ENCODE measurements at places on chromosomes 2 and 18.
A peak's percentile ranks its signal among the peaks of the same experiment; 100 is the strongest.

- peak; percentile 87 for DNase-seq
These were observed 5.8 kb downstream of the DLX2 start for GRCh38 chr2:172096626-172097547.

GRCh38 chr2:19119326-19120001 lies 239.0 kb downstream of the OSR1 start:
- no peak for DNase-seq

- peak; percentile 98 for DNase-seq
These were observed 3.7 kb upstream of the GAD1 start for GRCh38 chr2:170812710-170813600.

- DNase-seq, result no peak
These were observed 752.8 kb upstream of the CELF4 start for GRCh38 chr18:38318416-38318815.

GRCh38 chr2:12684471-12684936 lies 32.2 kb upstream of the TRIB2 start:
- peak; percentile 67 for DNase-seq

GRCh38 chr2:191646163-191646902 lies 31.6 kb upstream of the NABP1 start:
- DNase-seq, result peak; percentile 48

DNA sequence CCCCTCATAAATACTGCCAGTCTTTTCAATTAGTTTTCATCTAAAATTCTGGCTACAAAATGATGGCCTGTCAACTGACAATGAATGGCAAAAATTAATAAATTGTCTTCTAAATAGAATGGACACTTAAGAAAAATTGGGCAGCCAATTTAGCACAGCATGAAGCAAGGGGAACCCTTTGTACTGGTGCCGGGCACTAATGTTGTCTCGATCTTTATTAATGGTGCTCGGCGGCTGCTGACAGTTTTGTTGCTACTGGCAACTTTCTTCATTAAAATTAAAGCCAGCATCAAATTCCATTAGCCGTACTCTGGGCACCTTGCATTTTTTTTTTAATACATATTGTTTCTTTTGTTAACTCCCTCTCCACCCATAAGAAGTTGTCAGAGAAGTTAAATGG lies 309.3 kb downstream of the GBX2 start:
- no peak for DNase-seq

GRCh38 chr2:157902692-157903091 lies 26.6 kb upstream of the ACVR1 start:
- no peak for DNase-seq

DNA sequence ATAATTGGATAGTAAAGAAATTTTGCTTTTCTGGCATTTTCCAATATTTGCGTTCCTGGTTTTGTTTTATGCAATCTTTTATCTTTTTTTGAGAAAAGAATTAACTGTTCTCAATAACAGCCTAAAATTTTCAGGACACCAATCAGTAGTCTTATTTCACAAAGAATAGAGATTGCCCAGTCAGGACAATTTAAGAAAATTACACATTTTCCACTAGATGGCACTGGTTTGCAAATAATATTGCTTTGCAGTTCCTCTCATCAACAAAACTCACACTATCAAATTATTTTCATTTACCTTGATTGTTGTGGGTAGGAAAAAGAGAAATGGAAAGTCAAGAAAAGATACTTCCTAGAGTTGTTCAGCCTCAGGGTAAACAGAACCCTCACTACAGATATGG lies 2.4 kb upstream of the RBM45 start:
- DNase-seq, result peak; percentile 66

- DNase-seq, result no peak
These were observed 8.5 kb downstream of the CEP76 start for GRCh38 chr18:12694032-12694431.

DNA sequence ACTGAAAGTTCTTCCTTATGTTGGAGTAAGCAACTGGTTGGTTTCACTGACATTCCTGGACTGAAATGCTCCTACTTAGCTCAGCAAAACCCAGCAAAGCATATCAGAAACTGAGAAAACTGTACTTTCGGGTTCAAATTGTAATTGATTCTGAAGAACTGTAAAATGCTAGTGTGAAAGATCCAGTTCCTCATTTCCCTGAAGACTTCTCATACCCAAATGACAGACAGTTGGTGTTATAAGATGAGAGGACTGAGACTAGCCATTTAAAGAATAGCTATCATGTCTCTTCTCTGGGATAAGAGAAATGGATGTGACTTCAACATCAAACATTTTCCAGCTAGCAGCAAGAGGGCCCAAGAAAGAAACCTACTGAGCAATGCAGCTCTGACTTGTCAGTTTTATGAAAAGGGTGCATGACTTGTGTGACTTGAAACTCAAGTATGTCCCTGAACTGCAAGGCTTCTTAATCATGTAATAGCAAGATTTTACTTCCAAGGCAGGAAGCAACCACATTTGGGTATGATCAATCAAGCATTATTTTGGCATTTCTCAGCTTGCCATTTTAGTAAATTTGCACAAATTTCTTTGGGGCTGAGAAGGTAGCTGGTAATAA lies 420.3 kb upstream of the MMADHC start:
- DNase-seq, result no peak

DNA sequence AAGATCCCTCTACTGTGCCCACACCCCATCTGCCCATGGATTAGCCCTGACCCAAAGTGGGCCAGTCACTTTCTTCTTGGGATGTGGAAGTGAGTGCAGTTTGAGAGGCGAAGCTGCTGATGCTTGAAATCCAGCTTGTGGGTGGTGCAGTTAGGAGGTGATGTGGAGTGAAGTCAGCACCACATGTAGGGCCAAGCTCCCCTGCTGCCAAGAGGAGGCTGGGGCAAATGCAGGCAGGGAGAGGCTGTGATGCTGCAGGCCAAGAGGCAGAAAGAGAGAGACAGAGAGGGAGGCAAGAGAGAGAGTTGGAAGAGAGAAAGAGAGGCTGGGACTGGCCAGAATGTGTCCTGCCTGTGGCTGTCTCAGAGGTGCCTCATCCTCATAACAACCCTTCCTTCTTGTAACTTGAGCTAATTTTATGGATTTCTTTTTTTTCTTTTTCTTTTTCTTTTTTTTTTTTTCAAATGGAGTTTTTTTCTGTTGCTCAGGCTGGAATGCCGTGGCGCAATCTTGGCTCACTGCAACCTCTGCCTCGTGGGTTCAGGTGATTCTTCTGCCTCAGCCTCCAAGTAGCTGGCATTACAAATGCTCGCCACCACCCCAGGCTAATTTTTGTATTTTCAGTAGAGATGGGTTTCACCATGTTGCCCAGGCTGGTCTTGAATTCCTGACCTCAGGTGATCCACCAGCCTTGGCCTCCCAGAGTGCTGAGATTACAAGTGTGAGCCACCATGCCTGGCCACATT lies 35.3 kb upstream of the CAB39 start:
- DNase-seq, result peak; percentile 61

GRCh38 chr2:47321411-47322031 lies 81.4 kb upstream of the MSH2 start:
- no peak for DNase-seq

DNA sequence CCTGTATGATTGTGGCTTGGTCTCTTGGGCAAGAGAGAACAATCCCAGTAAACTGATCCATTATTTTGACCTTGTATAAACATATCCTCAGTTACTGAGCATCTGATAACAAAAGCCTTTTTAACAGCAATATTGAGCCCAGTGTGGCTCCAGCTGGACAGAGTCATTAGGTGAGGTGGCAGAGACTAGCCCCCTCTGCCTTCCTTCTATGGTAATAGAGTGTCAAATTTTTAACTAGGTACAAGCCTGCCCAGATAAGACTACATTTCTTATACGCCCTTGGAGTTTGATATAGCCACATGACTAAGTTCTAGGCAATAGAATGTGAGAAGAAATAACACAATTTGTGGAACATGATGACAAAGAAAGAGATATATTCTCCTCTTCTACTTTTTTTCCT lies 56.2 kb downstream of the HNMT start:
- DNase-seq, result no peak
